ENCODE measurements at places on chromosomes 4 and X.

GRCh38 chrX:30027636-30028035 is 187.7 kb upstream of the MAGEB2 start:
- DNase-seq, result no peak

GRCh38 chr4:15493411-15493810 is 23.7 kb downstream of the CC2D2A start:
- no peak for DNase-seq

DNA sequence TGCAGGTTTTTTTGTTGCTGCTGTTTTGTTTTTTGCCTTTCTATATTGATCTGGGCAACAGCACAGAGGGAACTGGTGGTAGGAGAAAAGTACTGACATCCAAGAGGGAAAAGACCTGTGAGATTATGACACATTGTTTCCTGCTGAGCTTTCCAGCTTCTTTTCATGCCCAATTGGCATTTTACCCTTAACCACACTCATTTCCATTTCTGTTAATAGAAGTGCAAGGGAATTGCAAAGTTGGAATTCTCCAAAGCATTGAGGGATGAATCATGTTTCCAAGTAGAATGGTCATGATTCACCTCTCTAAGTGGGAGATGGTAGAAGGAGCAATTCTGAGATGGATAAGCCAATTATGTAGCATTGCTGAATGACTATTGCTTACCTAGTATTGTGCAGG is 161.5 kb downstream of the PPARGC1A start:
- DNase-seq, result no peak

DNA sequence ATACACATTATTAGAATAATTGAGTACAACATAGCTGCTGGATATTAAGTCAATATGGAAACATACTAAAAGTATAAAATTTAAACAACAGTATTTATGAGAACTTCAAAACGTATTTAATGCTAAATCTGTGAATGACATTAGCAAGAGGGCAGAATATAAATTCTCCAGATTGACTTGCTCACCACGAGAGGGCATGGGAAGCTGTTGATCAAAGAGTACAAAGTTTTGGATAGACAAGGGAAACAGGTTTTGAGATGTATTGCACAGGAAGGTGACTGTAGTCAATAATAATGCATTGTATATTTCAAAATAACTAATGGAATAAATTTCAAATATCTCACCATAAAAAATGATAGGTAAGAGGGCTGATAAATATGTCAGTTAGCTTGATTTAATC is 768.2 kb downstream of the CENPC start:
- DNase-seq, result no peak

DNA sequence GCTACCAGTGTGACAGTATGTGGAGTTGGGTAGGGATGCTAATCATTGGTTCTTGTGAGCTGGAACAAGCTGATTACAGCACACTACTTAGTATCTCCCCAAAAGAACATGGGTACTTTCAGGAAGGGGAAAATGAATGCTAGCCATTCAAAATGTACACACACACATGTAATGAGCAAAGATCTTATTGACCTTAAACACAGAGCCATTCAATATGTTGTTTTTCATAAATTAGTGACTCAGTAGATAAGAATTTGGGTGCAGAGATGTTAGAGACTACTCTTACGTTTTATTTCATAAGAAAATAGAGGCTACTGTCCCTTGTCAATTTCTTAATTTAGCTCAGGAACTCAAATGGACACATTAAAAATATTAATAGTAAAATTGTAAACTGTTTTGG is 509.5 kb upstream of the ATOH1 start:
- DNase-seq, result no peak

GRCh38 chr4:103786014-103786413 is 66.2 kb upstream of the TACR3 start:
- no peak for DNase-seq

- no peak for DNase-seq
Observed at GRCh38 chr4:74096265-74096980, 2.6 kb downstream of the CXCL2 start.
